ENCODE measurements at places on chromosomes 13 and 19. TPM values are rescaled to one million over a fixed set of nuclear protein-coding genes. Genes with fewer than 3 reads are reported as not detected.

COX7A1 gene
- 25.4 TPM for polyA plus RNA-seq

FBXO27 gene
- 15.5 TPM for polyA plus RNA-seq

ANGPTL8 gene
- polyA plus RNA-seq: not detected

ZNF837 gene
- 1.3 TPM for polyA plus RNA-seq

CCDC122 gene
- 1.3 TPM for polyA plus RNA-seq

ZNF723 gene
- 3.6 TPM for polyA plus RNA-seq

HRC gene
- polyA plus RNA-seq: 4.1 TPM

PDX1 gene
- not detected for polyA plus RNA-seq

KLK14 gene
- 1.4 TPM for polyA plus RNA-seq

PNMA8C gene
- 1.2 TPM for polyA plus RNA-seq

FAM124A gene
- 3.4 TPM for polyA plus RNA-seq

CTXN1 gene
- polyA plus RNA-seq: 19.4 TPM

ZNF540 gene
- polyA plus RNA-seq: 6.6 TPM

Measured in testis (tissue), 5 donors.